Adrenal gland (tissue), 19 donors: ENCODE measurements at places on chromosomes 4 and X. TPM values are rescaled to one million over a fixed set of nuclear protein-coding genes. Genes with fewer than 3 reads are reported as not detected.

Gene SETD7
- 7.4 TPM for polyA plus RNA-seq

Gene GC
- polyA plus RNA-seq: 0.03 TPM

Gene CCDC110
- polyA plus RNA-seq: 0.64 TPM

Gene UGT2B15
- polyA plus RNA-seq: not detected

Gene SPANXN3
- not detected for polyA plus RNA-seq

Gene PAK3
- polyA plus RNA-seq: 5.0 TPM

Gene ANOS1
- 2.5 TPM for polyA plus RNA-seq

Gene PRKG2
- 0.16 TPM for polyA plus RNA-seq

Gene PNMA5
- polyA plus RNA-seq: 0.16 TPM
